CD4-positive, alpha-beta T cell treated with Interferon gamma for 1 hour (primary cell): ENCODE measurements at places on chromosomes 12 and 14.

DNA sequence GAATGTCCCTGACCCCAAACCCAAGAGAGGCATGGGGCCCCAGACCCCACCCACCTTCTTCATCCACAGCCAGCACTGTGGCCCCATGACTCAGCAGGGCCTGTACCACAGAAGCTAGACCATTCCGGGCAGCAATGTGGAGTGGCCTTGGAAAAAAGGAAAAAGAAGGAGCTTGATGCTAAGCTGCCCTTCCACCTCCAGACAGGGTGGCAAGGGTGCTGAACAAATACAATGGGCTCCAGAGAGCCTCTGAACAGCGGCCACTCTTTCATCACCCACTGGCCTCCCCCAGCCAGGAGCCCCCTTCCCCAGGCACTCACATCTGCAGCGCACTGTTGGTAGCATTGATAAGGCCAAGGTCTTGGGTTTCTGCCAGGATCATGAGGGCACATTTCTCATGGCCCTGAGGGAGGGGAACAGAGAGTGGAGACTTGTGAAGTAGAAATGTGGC, 13.9 kb downstream of the SLC39A5 start:
- no peak for DNase-seq

DNA sequence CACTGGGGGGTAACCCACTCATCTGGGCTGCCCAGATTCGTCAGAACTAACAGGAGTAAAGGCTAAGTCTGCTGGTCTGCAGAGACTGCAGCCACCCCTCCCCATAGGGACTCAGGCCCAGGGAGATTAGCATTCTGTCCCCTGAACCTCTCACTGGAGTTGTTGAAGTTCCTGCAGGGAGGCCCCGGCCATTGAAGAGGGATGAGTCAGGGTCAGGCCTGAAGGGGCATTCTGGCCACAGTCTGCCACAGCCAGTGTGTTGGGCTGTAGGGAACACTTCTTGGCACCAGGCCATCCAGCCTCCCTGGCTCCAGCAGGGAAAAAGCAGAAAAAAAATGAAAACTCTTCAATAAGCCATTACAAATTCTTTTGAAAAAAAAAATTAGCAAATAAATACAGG, 35.3 kb downstream of the KLRK1 start:
- no peak for DNase-seq

DNA sequence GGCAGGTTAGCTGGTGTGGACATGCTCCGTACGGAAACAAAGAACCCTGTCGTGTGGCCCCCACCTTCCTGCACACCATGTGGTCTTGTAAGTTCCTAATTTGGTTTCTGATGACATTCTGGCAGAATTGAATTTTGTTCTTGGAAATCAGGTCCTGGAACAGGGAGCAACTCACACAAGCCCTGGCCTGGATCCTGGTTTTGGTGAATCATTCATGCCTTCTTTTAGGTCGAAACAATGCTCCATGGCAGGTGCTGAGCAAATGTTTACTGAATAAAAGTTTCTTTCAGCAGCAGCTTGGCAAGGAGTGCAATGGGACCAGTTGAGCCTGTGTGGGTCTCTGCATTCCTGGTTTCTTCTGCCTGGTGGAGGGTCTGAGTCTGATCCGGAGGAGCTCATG, 978.4 kb downstream of the BCL11B start:
- no peak for DNase-seq

DNA sequence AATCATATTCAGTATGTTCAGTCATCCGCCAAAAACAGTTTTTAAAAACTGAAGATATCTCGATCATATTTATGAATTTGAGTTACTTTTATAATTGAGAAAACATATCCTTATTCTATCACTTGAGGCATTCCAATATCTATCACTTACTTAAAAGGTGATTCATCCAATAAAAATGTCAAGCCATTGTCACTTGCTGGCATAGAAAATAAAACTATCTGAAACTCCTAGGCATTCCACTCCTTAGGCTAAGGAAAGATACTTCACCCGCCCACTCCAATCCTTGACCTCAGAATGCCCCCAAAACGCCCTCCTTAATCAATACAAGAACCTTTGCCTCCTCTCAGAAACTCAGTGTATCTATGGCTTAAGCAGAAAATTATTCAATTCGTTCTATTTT, 51.3 kb upstream of the AMIGO2 start:
- no peak for DNase-seq

DNA sequence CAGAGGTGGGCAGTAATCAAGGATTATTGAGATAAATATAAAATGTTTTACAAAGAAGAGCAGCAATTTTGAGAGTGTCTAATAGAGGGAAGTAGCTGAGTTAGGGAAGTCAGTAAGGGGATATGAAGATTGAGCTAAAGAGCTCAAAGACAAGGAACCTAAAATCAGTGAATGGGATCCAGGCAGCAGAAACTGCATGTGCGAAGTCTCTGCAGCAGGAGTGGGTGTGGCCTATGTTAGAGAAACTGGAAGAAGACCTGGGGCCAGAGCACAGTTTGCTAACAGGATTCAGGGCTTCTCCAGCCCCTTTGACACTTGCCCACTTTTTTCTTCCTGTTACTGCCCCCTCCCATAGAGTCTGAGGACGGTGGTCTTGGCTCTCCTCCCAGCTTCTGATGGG, 36.3 kb upstream of the PLXNC1 start:
- DNase-seq: no peak

- DNase-seq: no peak
Measured at GRCh38 chr14:22650960-22651521, 6.9 kb upstream of the OR6J1 start.

GRCh38 chr14:56333359-56334292, 215.4 kb downstream of the PELI2 start:
- DNase-seq: peak; percentile 3

- no peak for DNase-seq
Measured at GRCh38 chr12:106132175-106133135, 6.3 kb downstream of the NUAK1 start.

DNA sequence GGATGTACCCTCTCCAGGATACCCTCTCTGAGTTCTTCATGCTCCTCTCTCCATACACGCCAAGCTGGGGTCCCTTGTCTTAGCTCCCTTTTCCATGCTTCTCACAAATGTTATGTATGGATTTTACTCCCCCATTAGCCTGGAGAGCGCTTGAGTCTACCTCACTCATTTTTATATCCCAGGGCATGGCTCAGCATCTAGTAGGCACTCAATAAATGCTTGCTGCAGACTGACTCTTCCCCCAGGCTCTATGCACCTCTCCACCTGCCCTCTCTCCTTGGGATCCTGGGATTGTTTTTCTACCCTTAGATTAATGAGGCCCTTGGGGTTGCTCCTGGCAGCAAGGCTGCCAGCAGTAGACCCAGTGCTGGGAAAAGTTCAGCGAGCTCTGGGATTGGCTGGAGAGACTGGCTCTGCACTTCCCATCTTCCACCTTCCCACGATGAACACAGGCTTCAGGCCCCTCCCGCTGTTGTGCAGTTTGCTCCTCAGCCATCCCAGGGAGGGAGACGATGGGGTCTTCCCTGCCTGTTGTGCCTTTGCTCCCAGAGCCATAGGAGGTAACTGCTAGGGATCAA, 2.2 kb downstream of the NRIP2 start:
- no peak for DNase-seq
